ENCODE measurements at places on chromosomes 16 and 17.

DNA sequence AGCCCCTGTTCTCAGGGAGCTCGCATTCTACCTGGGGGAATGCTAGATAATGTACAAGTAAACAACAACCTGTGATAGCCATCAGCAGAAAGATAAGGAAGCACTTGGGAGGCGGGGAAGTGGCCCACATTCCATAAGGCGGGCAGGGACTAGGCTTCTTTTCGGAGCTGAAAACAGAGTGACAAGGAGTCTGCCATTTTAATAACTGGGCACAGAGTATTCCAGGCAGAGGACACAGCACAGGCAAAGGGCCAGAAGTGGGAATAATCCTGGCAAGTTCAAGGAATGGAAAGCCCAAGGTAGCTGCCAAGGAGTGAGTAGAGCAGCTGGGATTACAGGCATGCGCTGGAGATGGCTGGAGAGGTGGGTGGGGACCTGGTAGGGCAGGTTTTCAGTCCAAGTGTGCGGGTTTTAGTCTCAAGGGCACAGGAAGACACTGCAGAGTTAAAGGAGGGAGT lies 24.3 kb downstream of the USP43 start:
- no peak for DNase-seq

DNA sequence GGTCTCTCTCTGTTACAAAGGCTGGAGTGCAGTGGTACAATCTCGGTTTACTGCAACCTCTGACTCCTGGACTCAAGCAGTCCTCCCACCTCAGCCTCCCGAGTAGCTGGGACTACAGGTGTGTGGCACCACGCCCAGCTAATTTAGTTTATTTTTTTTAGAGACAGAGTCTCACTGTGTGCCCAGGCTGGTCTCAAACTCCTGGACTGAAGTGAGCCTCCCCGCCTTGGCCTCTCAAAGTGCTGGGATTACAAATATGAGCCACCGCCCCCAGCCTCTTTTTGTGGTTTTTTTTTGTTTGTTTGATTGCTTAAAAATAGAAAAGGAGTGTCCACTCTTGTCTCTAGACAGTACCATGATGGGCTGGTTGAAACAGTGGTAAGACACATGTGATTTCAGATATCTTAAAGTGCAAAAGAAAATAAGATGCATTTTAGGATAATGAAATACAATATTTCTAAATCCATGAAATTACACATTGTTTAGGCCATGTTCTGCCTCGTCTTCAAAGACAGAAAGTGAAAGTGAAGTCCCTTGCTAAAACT lies 27.4 kb downstream of the KIAA0513 start:
- no peak for DNase-seq

DNA sequence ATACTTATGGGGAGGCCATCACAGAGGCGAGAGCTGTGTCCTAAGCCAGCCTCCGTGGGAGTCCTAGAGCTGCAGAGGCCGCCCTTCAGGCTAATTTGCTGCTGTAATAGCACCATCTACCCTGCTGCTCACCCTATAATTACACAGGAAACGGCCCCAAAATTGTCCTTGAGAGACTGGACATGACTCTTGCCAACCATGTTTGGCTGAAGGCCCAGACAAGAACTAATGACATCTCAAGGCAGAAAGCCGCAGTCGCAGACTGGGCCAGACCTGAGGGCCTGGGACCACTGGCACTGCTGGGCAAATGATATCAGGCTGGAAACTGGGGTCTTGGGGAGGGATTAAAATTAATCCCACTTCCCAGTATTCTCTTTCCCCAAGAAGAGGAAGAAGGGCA lies 24.1 kb downstream of the PSMD7 start:
- no peak for DNase-seq

DNA sequence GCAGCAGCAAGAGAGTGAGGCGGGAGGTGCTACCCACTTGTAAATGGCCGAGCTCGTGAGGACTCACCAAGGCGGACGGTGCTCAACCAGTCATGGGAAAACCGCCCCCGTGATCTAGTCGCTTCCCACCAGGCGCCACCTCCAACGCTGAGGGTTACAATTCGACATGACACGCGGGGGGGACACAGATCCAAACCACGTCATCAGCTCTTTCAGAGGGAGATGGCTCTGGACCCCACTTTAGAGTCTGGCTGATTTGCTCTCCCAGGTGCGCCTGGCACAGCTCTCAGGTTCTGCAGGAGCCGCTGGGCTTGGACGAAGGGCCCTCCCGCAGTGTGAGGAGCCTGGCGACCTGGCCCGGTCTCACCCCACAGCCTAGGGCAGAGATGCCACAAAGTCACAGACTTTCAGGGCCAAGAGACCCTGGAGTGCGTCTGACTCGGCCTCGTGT lies 21.1 kb upstream of the DOC2B start:
- no peak for DNase-seq

DNA sequence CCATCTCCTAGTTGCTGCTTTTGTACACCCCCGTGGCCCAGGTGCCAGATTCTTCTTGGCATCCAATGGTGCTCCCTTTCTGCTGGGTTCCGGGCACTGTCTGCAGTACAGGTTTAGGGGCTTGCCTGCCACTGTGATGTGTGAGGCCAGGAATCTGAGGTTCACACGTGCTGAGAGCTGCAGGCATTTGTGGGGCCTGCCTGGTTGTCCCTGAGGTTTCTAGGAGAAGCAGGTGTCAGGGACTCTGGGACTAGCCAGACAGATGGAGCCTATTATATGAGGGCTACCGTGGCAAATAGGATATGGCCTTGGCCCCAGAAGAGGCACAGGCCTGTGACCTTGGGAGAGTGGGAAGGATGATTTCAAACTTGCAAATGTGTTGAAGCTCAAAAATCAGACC lies 29.3 kb downstream of the NDEL1 start:
- no peak for DNase-seq

DNA sequence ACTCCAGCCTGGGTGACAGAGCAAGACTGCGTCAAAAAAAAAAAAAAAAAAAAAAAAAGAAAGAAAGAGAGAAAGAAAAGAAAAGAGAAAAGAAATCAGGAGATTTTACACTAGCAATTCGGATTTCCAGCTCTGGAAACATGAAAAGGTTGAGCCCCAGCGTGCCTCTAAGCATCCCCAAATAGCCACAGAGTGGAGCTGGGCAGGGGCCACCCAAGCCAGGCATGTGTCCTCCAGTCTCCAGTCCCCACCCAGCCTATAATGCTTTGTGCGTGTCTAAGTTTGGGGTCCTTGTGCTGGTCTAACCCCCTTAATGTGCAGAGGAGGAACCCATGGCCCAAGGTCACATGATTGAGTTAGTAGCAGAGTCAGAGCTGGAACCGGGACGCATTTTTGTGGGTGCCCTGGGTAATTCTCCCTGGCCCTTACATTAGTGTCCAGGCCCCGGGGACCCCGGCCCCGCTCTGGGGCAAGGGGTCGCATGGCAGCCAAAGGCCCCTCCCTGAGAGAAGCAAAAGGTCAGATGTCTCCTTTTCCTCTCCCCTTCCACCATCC lies 19.9 kb downstream of the ADAM11 start:
- DNase-seq = no peak

DNA sequence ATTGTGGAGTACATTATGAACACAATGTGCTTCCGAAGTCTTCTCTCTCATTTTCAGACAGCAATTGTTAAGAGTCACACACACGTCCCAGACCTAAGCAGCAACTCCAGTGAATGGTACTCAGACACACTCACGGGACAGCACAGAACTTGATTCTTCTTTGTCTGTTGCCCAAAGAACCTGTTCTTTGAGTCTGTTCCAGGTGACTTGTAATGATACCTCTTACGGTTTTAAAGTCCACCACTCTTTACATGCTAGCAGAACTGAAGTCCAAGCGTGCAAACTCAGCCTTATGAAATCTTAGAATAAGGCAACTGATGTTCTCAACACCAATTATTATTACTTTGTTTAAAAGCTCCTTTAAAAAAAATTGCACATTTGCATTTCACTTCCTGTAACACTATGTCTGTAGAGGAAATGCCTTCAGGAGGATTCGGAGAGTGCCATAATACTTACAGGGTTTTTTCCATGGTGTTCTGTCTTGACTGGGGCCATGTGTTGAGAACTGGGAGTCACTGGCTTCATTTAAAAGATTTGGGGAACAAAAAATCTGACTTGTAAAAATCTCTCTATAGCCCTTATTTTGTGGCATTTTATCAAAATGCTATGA lies 48.1 kb downstream of the MARF1 start:
- no peak for DNase-seq

DNA sequence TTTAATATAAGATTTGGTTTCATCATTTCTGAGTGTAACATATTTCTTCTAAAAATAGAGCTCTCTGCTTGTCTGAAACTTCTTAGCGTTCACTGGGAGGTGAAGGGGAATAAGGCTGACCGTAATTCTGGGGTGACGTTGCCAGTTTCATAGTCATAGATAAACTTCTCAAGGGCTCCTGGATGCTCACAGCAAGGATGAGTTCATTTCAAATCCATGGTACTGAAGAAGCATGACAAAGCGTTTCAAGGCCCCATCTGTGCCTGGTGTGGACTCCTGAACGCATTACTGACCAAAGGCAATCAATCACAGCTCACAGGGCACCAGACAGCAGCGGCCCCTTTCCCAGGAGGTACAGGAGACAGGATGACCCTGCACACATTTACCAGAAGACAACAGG lies 12.0 kb upstream of the EVPL start:
- DNase-seq = no peak

DNA sequence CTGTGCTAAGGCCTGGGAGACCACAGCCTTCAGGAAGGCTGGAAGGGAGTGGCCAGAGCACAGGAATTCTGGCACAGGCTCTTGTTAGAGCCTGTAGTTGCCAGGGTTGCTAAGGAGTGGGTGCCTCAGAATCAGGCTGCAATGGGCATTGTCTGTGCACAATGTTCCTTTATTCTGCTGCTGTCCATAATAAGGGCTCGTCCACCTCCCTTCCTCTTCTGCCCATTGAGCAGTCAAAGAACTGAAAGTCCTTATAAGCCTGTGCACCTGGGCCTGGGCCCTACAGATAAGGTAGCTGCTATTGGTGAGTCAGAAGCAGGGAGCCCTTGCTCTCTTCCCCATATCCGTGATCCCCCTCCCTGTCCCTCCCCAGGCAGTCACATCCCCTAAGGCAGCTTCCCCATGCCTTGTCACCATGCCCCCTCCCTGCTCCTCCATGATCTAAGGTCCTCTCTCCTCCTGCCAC lies 5.4 kb upstream of the CNGB1 start:
- DNase-seq = peak; percentile 10

GRCh38 chr16:72987480-72987901 lies 60.4 kb downstream of the ZFHX3 start:
- DNase-seq = no peak

- DNase-seq = no peak
Observed at GRCh38 chr16:24848065-24848464, 2.3 kb downstream of the SLC5A11 start.

- DNase-seq = no peak
Observed at GRCh38 chr16:12390644-12391043, 413.0 kb downstream of the CPPED1 start.

DNA sequence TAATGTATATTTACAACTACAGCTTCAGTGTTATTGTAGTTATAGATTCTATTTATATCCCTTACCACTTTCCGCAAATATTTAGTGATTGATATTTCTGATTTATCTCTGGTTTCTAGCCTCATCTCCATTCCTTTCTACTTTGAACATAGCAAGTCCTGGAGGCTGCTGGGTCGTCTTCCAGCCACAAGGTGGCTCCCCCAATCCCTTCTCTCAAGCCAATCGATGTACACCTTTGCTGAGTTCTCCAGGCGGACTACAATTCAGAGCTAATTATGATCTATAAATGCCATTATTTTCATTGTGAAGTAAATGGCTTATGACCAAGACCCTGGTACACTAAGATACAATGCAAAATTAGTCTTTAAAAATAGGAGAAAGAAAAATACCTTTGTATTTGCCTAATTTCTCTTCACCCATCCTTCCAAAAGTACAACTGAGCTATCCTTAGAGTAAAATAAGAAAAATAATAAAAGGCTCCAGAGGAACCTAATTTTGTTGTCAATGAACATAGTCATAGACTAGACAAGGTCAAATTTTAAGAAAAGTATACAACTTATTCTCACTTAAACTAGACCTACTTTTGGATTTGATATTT lies 122.1 kb downstream of the SKAP1 start:
- DNase-seq = peak; percentile 72

- DNase-seq = no peak
Observed at GRCh38 chr16:3748307-3748706, 31.0 kb upstream of the TRAP1 start.

DNA sequence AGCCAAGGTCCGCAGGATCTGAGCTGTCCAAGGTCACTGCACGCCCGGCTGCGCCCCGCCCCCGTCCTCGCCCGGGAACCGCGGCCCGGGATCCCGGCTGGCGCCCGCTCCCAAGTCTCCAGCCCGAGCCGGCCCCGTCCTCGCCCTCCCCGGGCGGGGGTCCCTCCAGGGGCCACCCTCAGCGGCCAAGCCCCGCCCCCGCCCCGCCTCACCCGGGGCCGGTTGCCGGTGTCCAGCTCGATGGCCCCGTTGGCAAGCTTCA lies 216 bp downstream of the VPS9D1 start:
- no peak for DNase-seq

GRCh38 chr16:96935-97381 lies 18.9 kb downstream of the MPG start:
- DNase-seq = peak; percentile 76

- DNase-seq = peak; percentile 49
Observed at GRCh38 chr17:7755095-7755890, 37.7 kb downstream of the DNAH2 start.

DNA sequence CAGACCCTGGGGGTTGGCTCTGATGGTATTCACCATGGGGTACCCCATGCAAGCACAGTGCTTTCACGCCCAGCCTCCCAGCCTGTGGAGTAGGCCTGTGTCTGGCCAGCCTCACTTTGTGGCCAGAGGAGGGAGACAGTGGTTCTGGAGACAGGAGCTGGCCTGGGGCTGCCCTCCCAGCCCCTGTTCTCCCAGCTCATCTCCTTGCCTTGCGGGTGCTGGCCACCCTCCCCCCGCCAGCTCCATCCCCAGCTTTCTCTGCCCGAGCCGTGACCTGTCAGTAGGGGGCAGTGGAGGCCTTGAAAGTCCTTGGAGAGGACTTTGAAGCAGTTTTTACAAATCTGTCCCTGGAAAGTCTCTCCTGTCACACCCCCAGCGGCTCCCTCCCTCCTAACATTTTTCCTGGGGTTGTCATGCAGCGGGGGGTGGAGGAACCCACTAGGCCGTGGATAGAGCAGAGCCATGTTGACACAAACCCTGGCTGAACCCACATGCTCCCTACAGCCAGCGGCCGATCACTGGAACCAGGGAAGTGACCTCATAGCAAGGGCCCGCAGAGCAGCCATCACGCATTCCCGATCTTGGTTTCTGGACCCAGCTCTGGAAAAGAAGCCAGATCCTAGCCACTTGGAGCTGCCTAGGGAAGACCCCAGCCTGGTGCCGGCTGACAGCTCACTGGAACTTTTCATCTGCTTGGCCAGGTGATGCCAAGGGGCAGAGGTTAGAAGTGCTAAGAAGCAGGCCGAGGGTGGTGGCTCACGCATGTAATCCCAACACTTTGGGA lies 289.4 kb downstream of the SEC14L1 start:
- peak; percentile 68 for DNase-seq

DNA sequence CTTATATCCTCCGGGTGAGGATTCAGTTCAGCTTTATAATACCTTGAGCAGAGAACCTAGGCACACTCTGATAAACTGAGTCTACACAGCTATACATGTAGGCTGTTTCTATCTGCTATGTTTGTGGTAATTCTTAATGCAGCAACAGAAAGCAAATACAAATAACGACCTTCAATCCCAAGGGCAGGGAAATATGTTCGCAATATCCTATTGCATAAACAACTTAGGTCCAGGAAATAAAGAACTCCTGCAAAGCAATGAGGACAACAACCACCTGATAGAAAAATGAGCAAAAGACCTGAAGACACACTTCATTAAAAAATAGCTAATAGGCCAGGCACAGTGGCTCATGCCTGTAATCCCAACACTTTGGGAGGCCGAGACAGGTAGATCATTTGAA lies 213.3 kb downstream of the CPPED1 start:
- no peak for DNase-seq

- peak; percentile 33 for DNase-seq
Observed at GRCh38 chr16:71214746-71215381, 15.7 kb downstream of the HYDIN start.
